Fibroblast of skin of left quadriceps (primary cell): ENCODE measurements at places on chromosomes 5 and 9.

DNA sequence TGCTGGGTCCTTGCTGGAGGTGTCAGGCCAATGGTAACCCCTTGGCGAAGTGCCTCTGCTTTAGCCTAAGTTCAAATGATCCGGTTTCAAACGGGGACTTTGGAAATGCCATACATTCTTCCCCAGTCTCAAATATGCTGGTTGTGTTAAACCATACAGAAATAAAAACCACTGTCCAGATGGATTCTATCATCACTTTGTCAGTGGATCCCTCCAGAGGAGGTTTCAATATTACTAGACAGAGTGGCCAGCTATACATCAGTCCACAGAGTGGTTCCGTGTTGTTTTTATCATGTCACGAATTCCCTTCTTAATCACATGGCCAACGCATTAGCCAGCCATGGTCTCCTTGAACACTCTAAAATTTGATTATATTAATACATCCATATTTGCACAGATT is 7.3 kb upstream of the RANBP17 start:
- no peak for DNase-seq

GRCh38 chr5:37799865-37800421 is 39.9 kb downstream of the GDNF start:
- DNase-seq, result no peak

GRCh38 chr9:90632647-90633207 is 9.9 kb downstream of the DIRAS2 start:
- DNase-seq, result no peak

- DNase-seq, result no peak
Measured at GRCh38 chr5:168946363-168946762, 354.6 kb downstream of the SLIT3 start.

DNA sequence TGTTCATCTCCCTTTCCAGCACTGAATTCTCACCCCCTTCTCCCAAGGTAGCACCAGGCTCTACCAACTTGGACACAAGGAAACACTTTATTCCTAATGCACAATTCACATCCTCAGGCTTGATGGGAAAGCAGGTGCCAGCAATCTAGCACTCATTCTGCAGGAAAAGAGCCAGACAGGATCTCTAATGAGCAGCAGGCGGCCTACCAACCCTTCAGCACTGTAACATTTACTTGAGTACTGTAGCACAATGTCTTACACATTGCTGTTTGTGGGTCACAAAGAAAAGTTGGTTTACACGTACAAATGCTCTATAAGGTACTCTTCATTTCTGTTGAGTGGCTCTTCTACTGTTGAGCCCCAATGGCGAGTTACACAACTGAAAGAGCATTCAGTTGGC is 254.4 kb downstream of the MLLT3 start:
- no peak for DNase-seq

DNA sequence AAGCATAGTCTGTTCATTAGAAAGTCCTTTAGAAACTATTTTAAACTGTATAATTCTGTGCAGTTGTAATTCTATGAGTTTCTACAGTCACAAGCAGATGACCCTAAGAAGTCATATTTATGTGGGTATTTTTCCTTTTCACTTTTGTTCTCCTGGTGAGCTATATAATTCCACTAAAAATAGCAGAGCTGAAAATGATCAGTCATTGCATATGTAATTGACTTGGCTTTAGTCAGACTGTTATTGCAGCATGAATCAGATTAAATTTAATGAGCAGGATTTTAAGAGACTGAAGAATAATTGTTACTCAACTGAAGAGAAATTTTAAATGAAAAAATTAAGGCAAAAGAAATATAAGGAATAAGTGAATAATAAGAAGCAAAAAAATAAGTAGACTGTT is 108.5 kb downstream of the MTREX start:
- DNase-seq, result no peak

DNA sequence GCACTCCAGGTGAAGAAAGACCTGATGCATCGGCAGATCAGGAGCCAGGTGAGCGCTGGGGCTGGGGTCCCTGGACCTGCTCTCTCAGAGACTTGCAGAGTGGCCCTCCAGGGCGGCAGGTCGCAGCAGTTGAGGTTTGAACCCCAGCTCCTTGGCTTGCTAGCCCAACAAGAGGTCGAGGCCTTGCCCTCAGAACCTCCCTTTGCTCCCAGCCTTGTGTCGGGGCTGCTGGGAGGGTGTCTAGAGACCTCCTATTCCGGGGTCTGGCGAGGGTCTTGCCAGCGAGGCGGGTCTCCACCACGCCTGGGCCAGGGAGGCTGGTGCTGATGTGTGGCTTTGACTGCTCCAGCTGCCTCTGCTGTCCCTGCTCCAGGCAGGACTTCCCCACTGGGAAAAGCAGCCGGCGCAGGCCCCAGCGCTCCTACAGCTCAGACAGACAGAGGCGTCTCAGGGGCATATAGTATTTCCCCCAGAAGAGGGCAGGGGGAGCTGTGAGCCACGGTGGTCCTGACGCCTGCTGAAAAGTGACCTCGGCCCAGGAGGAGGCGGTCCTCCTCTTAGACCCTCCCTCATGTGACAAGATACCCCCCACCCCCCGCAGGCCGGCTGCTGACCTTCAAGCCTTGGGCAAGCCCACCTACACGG is 38.3 kb downstream of the LRSAM1 start:
- DNase-seq, result no peak

DNA sequence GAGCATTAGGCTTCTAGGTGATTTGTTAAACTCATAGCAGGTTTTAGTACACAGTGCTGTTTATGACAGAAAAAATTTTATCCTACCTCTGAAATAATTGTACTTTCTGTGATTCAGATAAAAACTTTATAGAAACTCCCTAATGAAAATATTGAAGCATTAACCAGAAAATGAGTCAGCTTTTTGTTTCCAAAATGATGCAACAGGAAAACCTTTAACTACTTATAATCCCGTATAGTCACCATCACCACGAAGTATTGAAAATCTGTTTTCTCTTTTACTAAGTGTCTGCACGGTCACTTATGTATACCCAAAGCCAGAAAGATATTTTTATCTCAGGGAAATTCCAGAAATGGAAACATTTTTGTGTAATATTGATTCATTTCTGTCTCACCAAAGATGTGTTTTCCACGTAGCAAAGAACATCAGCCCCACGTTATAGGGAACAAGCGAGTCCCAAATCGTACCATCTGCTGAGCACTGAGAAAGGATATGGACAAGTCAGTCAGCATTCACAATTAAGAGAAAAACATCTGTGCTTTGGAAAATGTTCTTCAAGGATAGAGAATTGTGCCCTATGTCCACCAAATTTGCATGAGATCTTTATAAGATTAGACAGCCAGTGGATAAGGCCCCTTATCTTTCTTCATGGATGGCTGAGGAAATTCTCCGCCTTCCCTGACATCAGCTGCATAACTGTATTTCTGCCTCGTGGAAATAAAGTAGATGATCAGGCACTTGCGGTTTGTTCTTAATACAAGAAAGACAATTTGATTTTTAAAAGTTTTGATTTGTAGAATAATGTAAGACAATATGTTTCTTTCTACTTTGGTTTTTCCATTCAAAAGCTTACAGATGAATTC is 41.9 kb downstream of the TNFAIP8 start:
- DNase-seq, result peak; percentile 71

DNA sequence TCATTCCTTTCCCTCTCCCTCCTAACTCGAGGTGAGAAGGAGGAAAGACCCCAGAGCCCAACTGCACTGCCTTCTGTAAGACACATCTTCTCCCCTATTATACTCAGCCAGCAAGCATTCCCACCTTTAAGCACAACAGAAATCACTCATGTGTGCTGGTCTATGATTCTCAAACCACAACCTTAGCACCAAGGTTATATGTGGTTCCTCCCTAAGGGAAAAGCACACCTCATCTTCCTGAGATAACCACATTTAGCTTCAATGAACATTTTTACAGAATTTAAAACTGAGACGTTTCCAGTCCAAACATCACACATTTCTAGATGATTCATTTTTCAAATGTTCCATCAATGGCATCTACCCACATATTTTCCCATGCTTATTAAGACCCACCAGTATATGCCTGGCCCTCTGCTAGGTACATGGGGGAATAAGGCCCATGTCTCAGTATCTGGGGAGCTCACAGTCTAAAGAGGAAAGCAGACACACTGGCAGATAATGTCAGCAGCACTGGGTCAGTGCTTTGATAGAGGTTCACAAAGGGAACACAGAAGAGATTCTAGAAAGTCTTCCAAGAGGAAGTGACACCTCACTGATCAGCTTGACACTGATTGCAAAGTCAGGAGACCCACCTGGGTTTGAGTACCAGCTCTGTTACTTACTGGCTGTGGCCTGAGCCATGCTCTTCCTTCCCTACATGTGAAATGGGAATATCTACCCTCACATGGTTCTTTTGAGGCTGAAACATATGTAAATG is 245.4 kb downstream of the DENND1A start:
- DNase-seq, result no peak

- DNase-seq, result no peak
Measured at GRCh38 chr5:168291342-168291963, at the start of gene WWC1. TSS of gene WWC1 (plus strand) at chr5:168291645. CDS start at chr5:168292153, 508 bp downstream.

DNA sequence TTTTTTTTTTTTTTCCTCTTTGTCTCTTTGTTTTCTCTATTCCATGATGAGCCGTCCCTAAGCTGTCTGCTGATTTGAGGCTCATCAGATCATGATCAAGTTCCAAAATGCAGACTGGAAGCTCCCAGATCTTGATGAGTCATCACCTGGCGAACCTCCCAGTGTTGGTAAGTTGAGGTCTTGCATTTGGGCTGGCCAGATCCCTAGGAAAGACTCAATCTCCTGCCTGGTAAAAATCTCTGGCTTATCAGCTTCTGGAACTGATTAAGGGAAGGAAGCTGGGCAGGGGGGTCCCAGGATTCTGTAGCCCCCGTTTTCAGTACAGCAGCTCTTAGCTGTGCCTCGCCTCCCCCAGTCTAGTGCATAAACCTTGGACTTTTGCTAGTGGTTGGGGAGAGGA is 69.0 kb downstream of the TSPAN17 start:
- peak; percentile 68 for DNase-seq

- no peak for DNase-seq
Measured at GRCh38 chr9:135077497-135078200, 9.8 kb upstream of the OLFM1 start.

- DNase-seq, result no peak
Measured at GRCh38 chr9:123395689-123396511, 39.9 kb downstream of the CRB2 start.
